ENCODE measurements at places on chromosomes 13 and 19.

DNA sequence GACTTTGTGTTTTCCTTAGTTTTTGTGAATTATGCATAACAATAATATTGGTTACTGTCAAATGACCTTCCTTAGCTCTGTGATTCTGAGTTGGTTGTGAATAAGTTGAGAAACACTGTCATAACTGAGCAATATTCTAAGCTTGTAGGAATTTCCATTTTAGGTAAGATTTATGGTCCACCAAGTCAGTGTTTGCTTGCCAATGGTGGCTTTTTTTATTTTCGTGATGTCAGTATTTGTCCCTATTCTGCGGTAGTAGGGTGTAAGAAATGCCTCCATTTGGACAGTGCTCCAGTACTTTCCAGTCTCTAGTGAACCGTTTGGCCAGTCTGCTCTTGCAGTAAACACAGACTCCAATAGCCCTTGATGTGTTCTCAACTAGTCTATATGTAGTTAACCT lies 94.7 kb downstream of the FRY start:
- H3K27me3 ChIP-seq, result no peaks in the 10 kb centered on the region
- no peak overlapping the region for H3K4me3 ChIP-seq
- H3K27ac ChIP-seq, result no peak overlapping the region
- no peaks in the 10 kb centered on the region for H3K4me1 ChIP-seq
- no peak for DNase-seq

DNA sequence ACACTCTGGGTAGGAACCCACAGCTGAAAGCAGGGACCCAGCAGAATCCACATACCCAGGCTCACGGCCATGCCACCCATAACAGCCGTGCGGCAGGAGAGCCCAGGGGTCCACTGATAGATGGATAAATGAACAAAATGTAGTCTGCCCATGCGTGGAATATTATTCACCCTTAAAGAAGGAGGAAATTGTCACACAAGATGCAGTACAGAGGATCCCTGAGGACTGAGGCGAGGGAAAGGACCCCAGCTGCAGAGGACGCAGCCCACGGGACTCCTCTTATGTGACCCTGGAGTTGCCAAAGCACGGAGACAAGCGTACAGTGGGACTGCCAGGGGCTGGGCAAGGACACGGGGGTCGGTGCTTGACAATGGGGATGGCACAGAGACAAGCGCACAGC lies 10.7 kb downstream of the GRTP1 start:
- H3K4me3 ChIP-seq, result no peak overlapping the region
- H3K4me1 ChIP-seq, result peaks cover 6% of the 10 kb centered on the region
- DNase-seq, result peak; percentile 36

DNA sequence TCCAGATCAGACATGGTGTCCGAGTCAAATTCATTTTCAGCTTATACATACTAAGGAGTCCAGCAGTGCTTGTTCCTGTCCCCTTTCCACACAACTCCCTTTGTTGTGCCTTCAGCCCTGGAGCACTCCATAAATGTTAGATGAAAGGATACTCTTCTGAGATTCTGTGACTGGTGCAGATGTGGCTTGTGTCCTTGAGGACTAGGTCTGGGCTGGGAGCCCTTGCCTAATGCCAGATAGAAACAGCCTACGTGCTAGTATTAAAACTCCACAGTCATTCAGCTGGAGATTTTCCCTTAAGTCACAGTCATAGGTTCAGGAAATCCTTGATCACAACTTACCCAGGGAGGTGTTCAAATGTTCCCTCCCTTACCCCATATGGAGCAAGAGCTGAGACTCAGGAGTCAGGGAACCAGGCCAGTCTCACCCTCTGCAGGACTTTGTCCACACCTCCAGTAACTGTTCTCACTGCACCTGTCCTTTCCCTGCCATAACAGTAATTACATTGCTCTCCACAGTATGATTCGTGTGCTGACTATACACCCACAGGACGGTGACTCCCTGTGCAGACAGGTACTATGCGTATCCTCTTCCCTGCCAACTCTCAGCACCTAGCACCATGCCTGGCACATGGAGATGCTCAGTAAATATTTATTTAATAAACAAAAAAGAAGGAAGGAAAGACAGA lies 15.5 kb upstream of the SERPINE3 start:
- H3K27me3 ChIP-seq, result no peaks in the 10 kb centered on the region
- H3K27ac ChIP-seq, result no peak overlapping the region
- H3K4me1 ChIP-seq, result no peaks in the 10 kb centered on the region

DNA sequence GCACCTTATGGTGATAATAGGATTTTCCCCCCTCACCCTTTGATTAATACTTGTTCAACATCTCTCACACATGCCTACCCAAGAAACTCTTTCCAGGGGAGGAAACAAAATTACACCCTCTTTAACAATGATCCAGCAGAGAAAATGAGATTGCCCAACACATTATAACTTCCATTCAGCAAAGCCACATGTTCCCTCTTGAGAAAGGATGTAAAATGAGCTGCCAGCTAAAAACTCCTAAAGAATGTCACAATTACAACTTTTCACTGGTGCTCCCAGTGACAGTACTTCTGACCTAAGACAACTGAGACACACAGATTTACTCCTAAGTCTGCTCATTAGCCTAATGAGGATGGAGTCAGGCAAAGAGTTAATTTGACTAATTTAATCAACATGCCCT lies 621.4 kb downstream of the DIAPH3 start:
- H3K27me3 ChIP-seq, result no peaks in the 10 kb centered on the region
- DNase-seq, result no peak
- H3K36me3 ChIP-seq, result no peaks in the 10 kb centered on the region
- no peak overlapping the region for H3K27ac ChIP-seq

- no peaks in the 10 kb centered on the region for H3K27me3 ChIP-seq
- peak overlapping the region; percentile 0 for H3K27ac ChIP-seq
Measured at GRCh38 chr13:40613192-40613818, 53.1 kb downstream of the FOXO1 start.

- H3K4me3 ChIP-seq, result no peak overlapping the region
- no peaks in the 10 kb centered on the region for H3K36me3 ChIP-seq
- no peak for DNase-seq
- no peak overlapping the region for H3K27ac ChIP-seq
Measured at GRCh38 chr13:54175466-54175865, 1146.9 kb downstream of the OLFM4 start.

GRCh38 chr19:17711851-17712250 lies 7.4 kb upstream of the MAP1S start:
- H3K36me3 ChIP-seq, result no peaks in the 10 kb centered on the region
- no peak for DNase-seq
- H3K4me3 ChIP-seq, result no peak overlapping the region
- H3K27me3 ChIP-seq, result no peaks in the 10 kb centered on the region
- H3K4me1 ChIP-seq, result peaks cover 2% of the 10 kb centered on the region

GRCh38 chr19:6214881-6215541 lies 64.8 kb downstream of the MLLT1 start:
- no peak overlapping the region for H3K4me3 ChIP-seq
- H3K27ac ChIP-seq, result no peak overlapping the region
- peaks cover 28% of the 10 kb centered on the region for H3K36me3 ChIP-seq
- H3K27me3 ChIP-seq, result no peaks in the 10 kb centered on the region

DNA sequence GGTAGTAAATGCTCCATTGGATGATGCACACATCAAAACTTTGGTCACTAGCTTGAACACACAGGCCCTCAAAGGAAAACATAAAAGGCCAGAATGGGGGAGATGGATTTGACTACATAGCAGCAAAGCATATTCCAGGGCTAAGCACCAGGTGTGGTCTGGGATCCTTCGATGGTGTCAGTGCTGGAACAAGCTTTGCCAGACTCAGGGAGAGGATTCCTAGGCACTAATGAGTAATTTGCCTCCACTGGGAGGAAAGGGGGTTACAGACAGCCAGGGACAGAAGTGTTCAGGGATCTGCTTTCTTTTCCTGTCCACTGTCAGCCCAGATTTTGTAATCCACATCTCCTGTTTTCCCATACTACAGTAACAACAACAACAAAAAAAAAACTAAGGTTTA lies 157.2 kb upstream of the OBI1 start:
- no peak overlapping the region for H3K4me3 ChIP-seq
- DNase-seq, result no peak
- H3K27me3 ChIP-seq, result no peaks in the 10 kb centered on the region
- H3K27ac ChIP-seq, result no peak overlapping the region
- no peaks in the 10 kb centered on the region for H3K36me3 ChIP-seq
- H3K4me1 ChIP-seq, result no peaks in the 10 kb centered on the region

DNA sequence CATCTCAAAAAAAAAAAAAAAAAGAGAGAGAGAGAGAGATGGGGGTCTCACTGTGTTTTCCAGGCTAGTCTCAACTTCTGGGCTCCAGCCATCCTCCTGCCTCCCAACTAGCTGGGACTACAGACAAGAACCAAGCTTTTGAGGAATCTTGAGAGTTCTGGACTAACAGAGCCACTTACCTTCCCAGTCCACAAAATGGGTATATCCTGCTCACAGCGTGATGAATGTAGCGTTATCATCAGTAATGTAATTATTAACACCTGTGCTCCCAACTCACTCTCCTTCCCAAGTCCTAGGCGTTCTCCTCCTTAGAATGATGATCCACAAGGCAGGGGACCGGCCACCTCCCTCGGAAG lies 4.6 kb upstream of the NANOS3 start:
- no peaks in the 10 kb centered on the region for H3K36me3 ChIP-seq
- no peaks in the 10 kb centered on the region for H3K4me1 ChIP-seq
- H3K27ac ChIP-seq, result no peak overlapping the region
- no peak for DNase-seq
- H3K4me3 ChIP-seq, result peak overlapping the region; percentile 33

DNA sequence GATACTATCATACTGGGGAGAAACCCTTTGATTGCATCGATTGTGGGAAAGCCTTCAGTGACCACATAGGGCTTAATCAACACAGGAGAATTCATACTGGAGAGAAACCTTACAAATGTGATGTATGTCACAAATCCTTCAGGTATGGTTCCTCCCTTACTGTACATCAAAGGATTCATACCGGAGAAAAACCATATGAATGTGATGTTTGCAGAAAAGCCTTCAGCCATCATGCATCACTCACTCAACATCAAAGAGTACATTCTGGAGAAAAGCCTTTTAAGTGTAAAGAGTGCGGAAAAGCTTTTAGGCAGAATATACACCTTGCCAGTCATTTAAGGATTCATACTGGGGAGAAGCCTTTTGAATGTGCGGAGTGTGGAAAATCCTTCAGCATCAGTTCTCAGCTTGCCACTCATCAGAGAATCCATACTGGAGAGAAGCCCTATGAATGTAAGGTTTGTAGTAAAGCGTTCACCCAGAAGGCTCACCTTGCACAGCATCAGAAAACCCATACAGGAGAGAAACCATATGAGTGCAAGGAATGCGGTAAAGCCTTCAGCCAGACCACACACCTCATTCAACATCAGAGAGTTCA lies 12.9 kb upstream of the ZNF470 start:
- no peak for DNase-seq
- no peaks in the 10 kb centered on the region for H3K27me3 ChIP-seq
- no peak overlapping the region for H3K4me3 ChIP-seq
- no peak overlapping the region for H3K27ac ChIP-seq
- H3K4me1 ChIP-seq, result no peaks in the 10 kb centered on the region

- no peak for DNase-seq
- H3K27ac ChIP-seq, result no peak overlapping the region
- H3K4me3 ChIP-seq, result no peak overlapping the region
- no peaks in the 10 kb centered on the region for H3K27me3 ChIP-seq
- no peaks in the 10 kb centered on the region for H3K4me1 ChIP-seq
Measured at GRCh38 chr13:75393839-75394520, 88.0 kb downstream of the TBC1D4 start.

GRCh38 chr19:33667881-33668280 lies 46.1 kb downstream of the CHST8 start:
- no peaks in the 10 kb centered on the region for H3K36me3 ChIP-seq
- H3K4me3 ChIP-seq, result no peak overlapping the region

DNA sequence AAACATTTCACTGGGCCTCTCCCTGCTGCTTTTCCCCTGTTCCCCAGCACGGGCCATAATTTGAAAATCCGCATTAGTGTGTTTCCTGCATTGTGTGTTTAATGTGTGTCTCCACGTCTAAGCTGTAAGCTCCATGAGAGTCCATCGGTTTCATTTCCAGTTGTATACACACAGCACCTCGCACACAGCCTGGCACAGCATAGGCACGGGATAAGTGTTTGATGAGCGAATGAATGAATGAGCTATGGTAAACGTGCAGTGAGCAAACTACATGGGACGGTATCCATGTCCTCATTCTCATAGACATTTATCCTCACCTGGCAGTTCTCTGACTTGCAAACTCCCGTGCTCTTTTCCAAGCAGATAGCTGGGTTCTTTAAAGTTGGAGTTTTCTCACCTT lies 106.1 kb downstream of the RAB20 start:
- no peaks in the 10 kb centered on the region for H3K27me3 ChIP-seq
- H3K27ac ChIP-seq, result no peak overlapping the region
- no peak for DNase-seq
- H3K4me3 ChIP-seq, result no peak overlapping the region
- no peaks in the 10 kb centered on the region for H3K4me1 ChIP-seq

DNA sequence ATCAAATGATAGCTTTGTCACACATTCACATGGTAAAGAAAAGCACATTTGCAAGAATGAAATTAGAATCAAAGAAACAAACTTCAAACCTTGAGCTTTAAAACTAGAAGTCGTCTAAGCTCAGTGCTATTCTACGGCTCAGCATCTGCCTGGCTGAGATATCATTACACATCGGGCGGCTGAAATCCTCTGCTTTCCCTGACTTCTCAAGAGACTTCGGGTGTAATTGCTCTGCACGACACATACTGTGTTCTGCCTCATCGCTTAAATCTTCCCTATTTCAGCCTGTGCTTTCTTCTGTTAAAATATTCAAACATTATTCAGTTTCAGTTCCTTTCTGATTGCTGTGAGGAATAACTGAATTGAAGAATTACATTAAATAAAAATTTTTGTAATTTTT lies 265.3 kb downstream of the NALCN start:
- H3K4me3 ChIP-seq, result no peak overlapping the region
- DNase-seq, result no peak
- peaks cover 16% of the 10 kb centered on the region for H3K27me3 ChIP-seq

- no peaks in the 10 kb centered on the region for H3K27me3 ChIP-seq
- no peak overlapping the region for H3K4me3 ChIP-seq
- H3K36me3 ChIP-seq, result no peaks in the 10 kb centered on the region
- H3K4me1 ChIP-seq, result peaks cover 83% of the 10 kb centered on the region
- no peak overlapping the region for H3K27ac ChIP-seq
- no peak for DNase-seq
Measured at GRCh38 chr19:18484992-18485391, 36.9 kb downstream of the ELL start.

DNA sequence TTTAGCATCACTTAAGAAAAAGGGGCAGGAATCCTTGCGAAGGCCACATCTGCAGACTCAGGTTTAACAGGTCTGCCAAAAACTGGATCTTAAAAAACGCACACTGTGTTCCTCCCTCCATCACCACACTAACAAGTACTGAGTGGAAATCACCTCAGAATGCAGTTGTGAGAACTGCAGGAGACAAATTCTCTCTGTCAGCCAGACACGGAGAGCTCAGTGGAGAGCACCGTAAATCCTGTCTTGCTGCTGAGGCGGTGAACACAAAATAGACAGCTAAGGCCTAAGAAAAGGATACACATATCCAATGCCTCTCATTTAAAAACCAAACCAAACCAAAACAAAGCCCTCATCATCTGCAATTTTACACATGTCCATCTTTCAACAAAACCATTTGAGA lies 1287.6 kb downstream of the EFNB2 start:
- no peaks in the 10 kb centered on the region for H3K4me1 ChIP-seq
- no peak for DNase-seq
- no peak overlapping the region for H3K4me3 ChIP-seq
- no peak overlapping the region for H3K27ac ChIP-seq
- no peaks in the 10 kb centered on the region for H3K36me3 ChIP-seq

- DNase-seq, result no peak
- no peaks in the 10 kb centered on the region for H3K4me1 ChIP-seq
- H3K4me3 ChIP-seq, result no peak overlapping the region
- H3K27ac ChIP-seq, result no peak overlapping the region
- no peaks in the 10 kb centered on the region for H3K36me3 ChIP-seq
Measured at GRCh38 chr13:111876506-111876905, 190.4 kb upstream of the SOX1 start.
